ENCODE measurements at places on chromosomes 7 and 10.

DNA sequence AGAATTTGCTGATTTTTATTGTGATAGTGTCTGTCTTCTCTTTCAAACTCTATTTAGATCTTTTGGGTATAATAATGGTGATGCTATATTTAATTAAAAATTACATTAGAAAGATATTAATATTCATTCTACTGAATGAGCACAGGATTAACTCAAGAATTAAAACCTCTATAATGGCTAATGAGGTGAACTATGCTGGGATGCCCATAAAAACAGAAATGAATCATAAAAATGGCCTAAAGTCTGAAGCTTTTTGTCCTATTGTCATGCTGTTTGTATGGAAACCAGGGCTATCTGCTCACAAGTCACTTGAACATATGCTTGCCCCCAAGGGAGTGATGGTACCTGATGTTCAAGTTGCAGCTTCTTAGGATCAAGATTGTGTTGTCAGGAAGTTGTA, 76.2 kb upstream of the ICA1 start:
- DNase-seq, result no peak

GRCh38 chr10:92432596-92432995, 141.3 kb downstream of the IDE start:
- DNase-seq, result no peak

DNA sequence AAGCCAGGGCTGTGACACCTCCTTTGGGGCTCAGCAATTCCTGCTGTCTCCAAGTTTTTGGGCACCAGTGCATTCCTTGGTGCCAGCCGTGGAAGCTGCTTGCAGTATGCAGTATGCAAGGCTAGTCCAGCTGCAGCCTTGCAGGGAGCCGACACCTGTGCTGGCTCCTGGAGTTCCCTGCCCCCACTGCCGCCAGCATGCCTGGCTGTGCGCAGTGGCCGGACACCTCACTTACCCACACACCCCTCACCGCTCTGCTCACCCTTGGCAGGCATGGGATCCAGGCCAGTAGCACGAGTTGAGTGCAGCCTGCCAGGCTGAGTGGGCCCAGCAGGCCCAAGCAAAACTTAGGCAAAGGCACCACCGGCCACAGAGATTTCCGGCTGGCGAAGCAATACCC, 77.4 kb downstream of the SAMD9 start:
- no peak for DNase-seq

DNA sequence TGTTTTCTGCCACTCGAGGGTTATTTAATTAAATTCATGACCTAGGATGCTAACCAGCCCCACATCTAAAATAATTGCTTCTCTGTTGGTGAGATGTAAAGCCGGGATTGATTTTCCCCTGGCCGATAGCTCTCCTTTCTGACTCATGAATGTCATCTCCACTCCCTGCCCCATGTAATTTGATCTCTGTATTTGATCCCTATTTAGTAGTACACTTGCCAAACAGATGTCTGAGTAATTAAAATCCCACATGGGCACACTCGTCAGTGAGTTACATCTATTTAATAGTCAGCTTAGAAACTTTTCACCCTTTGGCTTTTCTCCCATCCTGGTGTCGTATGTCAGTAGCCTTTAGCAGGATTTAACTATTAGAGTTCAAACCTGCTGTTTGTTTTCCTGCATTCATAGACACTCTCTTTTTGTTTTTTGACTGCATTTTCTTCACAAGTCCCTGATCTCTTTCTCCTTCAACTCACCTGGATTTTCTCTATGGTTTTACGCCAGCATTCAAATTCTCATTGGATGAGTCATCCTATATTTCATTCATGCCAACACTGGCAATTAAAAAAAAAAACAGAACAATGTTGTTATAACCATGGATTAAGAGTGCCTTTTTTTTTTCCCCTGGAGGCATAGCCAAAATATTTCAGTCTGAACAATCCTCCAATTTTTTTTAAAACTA, 82.7 kb downstream of the SPAG6 start:
- no peak for DNase-seq

DNA sequence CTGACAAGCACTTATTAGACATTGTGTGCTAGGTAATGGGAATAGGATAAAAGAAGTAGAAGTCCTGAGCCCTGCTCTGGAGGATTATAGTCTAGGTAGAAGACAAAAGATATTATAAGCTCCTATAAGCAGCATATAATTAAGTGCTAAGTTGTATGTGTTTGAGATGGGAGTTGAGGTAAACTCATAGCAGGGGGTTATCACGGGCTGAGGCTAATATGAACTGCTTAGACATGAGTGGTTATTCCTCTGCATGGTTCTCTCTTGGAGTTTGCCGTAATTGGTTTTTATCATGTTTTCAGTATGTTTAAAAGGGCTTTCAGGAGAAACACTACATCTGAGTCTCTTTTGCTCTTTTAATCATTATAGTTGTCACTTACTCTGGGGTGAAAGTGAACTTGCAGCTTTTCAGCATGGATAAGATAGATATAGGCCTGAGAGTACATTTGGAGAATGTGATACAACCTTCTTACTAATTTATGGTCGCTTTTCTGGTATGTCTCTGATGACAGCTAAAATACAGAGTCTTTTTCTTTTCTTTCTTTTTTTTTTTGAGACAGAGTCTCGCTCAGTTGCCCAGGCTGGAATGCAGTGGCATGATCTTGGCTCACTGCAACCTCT, 39.0 kb downstream of the SMNDC1 start:
- no peak for DNase-seq

DNA sequence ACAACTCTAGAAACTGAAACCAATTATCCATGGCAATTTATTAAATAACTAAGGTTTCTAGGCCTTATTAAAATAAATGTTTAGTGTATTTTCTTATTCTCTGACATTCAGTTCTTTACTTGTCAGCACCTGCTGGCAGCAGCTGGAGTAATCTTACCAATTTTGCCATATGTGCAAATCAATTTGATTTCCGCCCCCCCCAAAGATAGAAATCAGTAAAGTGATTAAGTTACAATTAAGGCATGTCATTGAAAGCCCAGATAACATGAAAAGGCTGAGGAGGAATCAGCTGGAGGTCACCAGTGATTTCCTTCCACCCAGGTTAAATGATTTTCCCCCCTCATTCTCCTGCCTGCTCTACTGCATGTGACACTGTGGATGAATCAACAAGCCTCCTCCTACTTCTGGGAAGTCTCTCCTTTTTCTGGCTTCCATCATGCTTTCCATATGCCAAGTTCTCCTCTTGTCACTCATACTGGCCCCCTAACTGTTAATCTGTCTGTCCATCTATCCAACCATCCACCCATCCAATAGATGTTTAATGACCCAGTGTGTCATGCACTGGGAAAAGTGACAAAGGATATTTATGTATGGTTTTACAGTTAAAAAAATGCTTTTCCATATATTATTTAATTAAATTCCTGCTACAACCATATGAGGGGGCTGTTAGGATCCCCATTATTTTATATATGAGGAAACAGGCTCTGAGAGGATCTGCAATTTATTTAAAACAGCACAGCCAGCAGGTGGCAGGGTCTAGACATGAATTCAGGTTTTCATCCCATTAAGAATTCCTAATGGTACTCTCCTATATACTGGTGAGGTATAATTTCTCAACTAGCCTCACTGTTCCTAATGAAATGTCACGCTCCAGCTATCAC, 116.5 kb downstream of the ATXN7L1 start:
- DNase-seq, result no peak

DNA sequence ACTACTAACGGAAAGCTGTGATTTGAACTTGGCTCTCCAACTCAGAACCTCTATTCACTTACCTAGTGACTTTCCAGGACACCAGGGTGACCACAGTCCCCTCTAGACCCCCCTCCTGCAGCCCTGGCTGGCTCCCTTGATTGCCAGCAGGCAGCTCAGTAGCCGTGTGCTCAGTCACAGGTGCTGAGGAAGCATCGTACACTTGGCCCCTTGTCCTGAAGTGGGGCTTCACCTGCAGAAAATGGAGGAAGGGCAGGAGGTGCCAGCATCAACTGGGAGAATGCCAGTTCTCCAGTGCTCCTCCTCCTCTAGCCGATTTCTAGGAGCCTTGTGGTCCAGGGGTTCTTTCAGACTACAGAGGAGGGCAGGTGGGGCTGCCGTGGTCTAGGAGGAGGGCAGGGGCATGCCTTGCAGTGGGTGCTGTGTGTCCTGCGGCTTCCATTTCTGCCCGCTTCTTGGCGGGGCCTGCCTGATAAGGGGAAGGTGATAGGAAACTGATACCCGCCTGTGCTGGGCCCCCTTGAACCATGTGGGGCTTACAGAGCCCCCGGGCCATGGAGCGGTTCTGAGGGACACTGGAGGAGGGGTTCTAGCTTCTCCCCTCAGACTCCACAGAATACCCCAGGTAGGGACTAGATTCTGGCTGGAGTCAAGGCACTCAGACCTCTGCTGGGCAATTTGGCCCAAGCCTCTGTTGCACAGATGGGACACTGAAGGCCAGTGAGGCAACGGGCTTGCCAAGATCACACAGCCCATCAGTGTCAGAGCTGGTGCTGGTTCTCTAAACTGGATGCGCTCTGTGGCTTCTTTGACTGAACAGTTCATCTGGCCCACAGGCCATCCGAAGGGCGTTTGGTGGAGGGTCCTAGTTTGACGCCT, 14.0 kb downstream of the FAM241B start:
- DNase-seq, result no peak

- no peak for DNase-seq
These were observed 14.4 kb upstream of the TTYH3 start for GRCh38 chr7:2617325-2617905.

Measured in activated T-helper 2 cell treated with anti-CD3 and anti-CD28 coated beads, Interferon-gamma antibody, Interleukin-2, Interleukin-4, amounts not matched to agents 10 μg/mL and 5 μg/mL and 100 μg/mL, durations not matched to agents 14 hours and 24 hours and 36 hours (primary cell).